ENCODE measurements at places on chromosomes 3 and 15.

DNA sequence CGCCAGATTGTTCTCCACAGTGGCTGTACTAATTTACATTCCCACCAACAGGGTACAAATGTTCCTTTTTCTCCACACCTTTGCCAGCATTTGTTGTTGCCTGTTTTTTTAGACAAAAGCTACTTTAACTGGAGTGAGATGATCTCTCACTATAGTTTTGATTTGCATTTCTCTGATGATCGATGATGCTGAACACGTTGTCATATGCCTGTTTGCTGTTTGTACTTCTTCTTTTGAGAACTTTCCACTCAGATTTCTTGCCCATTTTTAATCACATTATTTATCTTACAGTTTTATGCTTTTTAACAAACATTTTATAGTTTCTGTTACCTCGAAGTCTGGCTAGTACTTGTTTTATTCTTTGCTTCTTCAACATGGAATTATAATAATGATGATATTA, 643.7 kb upstream of the ALCAM start:
- no peak for DNase-seq

- no peak for DNase-seq
These were observed 112.6 kb downstream of the TCF12 start for GRCh38 chr15:57031082-57031481.

- no peak for DNase-seq
These were observed 1.4 kb upstream of the RARRES1 start for GRCh38 chr3:158733656-158734055.

GRCh38 chr15:94615688-94616087, 384.3 kb downstream of the MCTP2 start:
- no peak for DNase-seq

- no peak for DNase-seq
These were observed 40.7 kb downstream of the FSTL1 start for GRCh38 chr3:120410116-120410515.

GRCh38 chr3:123397050-123397590, 51.8 kb downstream of the ADCY5 start:
- DNase-seq, result no peak

DNA sequence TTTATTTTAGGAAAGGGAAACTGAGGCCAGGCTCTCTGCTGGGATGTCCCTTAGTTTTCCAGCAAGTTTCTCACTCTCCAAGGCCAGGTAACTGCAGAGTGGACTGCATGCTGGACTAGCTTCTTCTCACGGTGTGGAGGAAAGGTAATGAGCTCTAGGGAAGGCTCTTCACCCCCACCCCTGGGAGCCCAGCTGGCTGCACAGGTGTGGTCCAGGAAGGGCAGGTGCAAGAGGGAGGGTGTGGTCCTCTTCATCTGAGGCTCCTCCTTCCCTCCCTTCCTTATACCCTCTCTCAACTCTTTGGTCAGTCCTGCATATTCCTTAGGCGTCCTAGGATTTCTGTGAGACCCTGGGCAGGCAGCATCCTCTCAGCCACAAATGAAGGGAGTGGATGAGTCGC, 33.9 kb downstream of the RNU5B-1 start:
- DNase-seq, result no peak

- DNase-seq, result no peak
These were observed 58.5 kb upstream of the PPARG start for GRCh38 chr3:12230406-12230805.

GRCh38 chr15:70855764-70856163, 1.8 kb upstream of the LARP6 start:
- DNase-seq, result no peak

DNA sequence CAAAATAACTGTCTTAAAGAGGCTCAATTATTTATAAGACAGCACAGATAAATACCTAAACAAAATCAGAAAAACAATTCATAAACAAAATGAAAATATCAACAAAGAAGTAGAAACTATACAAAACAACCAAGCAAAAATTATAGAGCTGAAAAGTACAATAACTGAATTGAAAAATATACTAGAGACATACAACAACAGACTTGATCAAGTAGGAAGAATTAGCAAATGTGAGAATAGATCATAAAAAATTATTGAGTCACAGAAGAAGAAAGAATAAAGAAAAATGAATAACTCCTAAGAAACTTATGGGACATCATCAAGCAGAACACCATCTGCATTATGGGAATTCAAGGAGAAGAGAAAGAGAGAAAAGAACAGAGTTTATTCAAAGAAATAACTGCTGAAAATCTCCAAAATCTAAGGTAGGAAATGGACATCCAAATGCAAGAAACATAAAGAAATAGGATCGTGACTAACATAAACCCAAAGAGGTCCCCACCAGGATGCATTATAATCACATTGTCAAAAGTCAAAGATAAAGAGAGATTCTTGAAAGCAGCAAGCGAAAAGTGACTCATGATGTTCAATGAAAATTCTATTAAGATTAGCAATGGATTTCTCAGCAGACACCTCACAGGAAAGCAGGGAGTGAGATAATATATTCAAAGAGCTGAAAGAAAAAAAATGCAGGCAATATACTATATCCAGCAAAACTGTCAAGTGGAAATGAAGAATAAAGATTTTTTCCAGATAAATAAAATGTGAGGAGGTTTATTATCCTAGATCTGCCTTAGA, 85.9 kb downstream of the DCLK3 start:
- DNase-seq, result no peak

- DNase-seq, result no peak
These were observed 38.3 kb downstream of the CHSY1 start for GRCh38 chr15:101213570-101213969.

DNA sequence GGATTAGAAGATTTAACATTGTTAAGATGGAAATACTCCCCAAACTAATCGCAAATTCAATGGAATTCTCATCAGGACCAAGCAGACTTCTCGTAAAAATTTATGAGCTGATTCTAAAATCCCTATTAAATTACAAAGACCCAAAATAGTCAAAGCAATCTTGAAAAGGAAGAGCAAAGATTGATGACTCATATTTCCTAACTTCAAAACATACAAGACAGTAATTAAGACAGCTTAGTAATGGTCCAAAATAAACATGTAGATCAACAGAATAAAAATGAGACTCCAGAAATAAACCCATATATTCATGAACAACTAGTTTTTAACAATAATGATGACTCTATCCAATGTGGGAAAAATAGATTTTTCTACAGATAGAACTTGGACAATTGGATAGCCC, 148.7 kb downstream of the SI start:
- DNase-seq, result no peak

DNA sequence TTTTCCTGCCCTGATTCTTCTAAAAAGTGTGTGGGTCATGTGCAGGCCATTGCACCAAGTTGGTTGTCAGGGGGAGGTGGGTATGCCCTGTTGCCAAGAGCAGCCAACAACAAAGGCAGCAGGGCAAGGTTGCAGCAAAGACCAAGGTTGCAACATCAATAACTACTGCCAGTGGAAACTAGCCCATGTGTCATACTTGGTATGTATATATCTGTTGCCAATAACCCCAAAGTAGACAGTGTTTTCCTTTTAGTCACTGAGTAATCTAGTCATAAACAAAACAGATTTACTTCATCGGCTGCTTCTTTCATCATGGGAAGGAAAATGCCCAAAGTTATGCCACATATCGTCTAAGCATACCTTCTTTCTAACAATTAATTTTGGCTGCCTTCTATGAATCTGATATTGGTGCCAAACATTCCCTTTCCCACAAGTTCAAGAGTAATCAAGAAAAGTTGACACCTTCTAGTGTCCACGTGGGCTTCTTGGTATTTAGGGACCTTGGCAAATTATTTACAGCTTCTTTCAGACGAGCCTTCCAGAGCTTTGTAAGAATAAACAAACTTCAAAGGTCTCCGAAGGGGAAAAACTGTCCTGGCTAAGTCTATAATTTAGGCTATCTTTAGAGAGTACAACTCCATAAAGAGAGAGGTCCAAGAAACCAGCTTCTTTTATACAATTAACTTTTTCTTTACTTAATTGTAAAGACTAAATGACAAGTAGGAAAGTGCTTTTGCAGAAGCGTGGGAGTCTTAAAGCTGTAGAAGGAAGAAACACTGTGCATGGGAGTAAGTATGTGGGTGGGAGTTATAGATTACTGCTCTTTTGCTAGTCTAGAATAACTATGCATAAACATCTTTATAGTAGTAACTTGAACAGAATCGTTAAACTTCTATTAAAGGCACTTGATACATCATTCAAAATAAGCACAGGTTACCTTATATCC, 10.0 kb upstream of the MBNL1 start:
- no peak for DNase-seq

DNA sequence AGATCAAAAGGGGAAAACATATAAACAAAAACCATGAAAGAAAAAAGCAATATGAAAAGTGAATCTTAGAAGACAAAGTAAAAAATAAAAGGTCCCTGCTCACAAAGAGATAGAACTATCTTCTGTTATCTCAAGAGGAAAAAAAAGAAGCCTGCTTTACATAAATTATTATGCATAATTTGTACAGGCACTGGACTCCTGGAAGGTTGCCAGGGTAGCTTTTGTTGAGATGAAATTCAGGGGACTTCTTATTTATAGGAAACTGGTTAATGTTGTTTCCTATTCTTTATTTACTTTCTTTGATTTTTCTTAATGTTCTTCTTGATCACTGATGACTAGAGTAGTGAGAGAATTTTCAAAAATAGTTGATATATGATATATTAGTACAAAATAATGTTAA, 66.9 kb downstream of the PPM1L start:
- no peak for DNase-seq

GRCh38 chr3:115922681-115923347, 299.5 kb downstream of the GAP43 start:
- peak; percentile 51 for DNase-seq
